ENCODE measurements at places on chromosomes 13 and 19.

GRCh38 chr13:26460648-26461047 lies 96.8 kb upstream of the WASF3 start:
- DNase-seq: no peak

DNA sequence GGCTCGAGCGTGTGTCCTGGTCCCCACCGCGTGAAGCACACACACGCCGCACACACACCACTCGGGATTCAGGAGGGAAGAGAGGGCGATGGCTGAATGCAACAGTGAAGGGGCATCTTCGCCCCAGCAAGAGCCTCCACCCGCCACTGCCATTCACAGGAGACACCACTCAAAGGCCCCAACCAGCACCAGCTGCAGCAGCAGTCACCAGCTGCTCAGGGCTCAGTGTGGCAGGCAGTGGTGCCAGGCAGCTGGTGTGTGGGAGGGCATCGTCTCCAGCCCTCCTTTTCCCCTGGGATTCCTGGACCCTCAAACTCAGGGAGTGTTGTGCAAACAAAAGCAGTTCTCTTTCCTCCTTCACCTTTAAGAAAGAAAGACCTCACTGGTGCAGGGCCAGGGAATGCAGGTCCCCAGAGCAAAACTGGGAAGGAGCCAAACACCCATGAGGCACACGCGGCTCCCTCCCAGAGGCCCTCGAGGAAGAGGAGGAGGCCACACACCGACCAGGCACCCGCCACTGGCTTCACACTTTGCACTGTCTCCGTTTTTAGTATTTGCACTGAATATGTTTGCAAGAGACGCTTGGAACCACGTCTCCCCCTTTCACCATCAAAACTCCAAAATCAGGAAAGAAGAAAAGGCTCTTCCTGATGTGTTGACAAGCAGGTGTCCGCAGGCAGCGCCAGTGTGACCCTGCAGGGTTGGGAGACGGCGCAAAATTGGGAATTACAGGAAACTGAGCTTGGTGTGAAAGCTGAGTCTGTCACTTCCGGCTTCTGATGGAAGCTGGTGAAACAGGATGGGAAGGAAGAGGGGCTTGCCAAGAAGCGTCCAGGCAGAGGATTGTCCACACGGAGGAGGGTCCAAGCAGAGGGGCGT lies 26.4 kb upstream of the F7 start:
- no peak for DNase-seq

- DNase-seq: peak; percentile 94
These were observed 63.4 kb downstream of the EFNB2 start for GRCh38 chr13:106471957-106472543.

GRCh38 chr19:4186087-4186993 lies 3.9 kb downstream of the ANKRD24 start:
- peak; percentile 64 for DNase-seq

GRCh38 chr13:53321296-53321801 lies 292.7 kb downstream of the OLFM4 start:
- no peak for DNase-seq

GRCh38 chr19:28569132-28570131 lies 643.5 kb downstream of the UQCRFS1 start:
- DNase-seq: no peak

DNA sequence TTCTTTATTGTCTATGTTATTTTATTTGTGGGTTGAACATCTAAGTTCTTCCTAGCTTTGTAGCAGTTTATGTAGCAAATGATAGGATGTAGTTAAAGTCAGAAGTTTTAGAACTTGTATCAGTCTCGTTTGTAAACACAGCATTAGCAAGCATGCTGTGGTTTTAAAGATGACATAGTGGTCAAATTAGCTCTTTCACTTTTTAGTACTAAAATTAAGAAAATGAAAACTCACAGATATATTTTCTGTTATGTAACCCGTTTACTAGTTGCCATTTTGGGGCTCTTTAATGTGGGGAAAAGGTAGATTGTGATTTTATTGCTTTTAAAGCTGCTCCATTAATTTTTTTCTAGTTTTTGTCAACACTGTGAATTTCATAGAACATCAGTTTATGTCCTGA lies 216.5 kb downstream of the PCCA start:
- no peak for DNase-seq

DNA sequence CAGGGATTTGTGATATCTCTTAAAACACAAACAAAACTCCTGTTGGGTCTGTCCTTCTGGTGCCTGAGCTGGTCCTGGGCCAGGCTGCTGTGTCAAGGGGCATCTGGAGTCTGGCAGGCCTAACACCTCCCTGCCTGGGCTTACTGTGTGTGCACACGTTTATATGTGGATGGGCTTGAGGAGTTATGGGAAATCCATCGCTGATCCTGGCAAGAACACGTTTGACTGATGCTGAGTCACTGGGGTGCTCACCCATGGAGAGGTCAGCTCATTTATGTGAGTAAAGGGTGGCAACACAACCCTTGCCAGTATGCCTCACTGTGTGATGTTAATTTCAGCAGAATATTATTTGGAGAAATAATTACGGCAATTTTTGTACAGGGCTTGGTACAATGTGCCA lies 44.5 kb upstream of the PCDH8 start:
- DNase-seq: no peak

- DNase-seq: no peak
These were observed 15.9 kb downstream of the MLLT1 start for GRCh38 chr19:6263735-6264444.

DNA sequence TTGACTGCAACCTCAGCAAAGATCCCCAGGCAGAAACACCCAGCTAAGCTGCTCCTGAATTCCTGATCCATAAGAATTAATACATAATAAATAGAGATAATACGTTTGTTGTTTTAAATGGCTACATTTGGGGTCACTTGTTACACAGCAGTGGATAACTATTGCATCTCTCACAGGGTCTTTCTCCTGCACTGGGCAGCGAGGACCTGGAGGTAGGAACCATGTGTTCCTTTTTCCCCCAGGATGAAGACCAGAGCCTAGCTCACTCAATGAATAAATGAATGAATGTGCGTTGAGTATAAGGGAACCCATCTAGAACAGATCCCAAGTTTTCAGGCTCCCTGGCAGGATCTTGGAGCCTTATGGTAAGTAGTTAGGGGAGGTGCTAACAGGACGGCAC lies 30.7 kb downstream of the F2RL3 start:
- no peak for DNase-seq

DNA sequence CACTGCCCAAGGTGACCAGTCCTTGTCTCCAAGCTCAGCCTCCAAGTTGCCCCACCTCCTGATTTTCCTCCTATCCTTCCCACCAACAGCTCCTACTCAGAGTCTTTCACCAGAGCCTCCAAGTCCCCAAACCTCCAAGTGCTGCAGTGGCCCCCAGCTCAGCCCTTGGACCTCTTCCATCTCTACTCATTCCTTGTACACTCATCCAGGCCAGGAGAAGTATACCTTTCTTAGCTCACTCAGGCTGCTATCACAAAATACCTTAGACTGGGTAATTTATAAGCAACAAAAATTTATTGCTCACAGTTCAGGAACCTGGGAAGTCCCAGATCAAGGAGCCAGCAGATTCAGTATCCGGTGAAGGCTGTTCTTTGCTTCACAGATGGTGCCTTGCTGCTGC lies 11.3 kb downstream of the ATP7B start:
- DNase-seq: no peak

Measured in fibroblast of skin of back (primary cell).